ENCODE measurements at places on chromosomes 5 and 9. TPM values are rescaled to one million over a fixed set of nuclear protein-coding genes. Genes with fewer than 3 reads are reported as not detected.

The TPPP gene
- 0.11 TPM for total RNA-seq

The CDH12 gene
- not detected for total RNA-seq

The HTR4 gene
- total RNA-seq: not detected

The TRIM7 gene
- 1.7 TPM for total RNA-seq

The CCL27 gene
- not detected for total RNA-seq

The DDX4 gene
- total RNA-seq: not detected

The IL4 gene
- total RNA-seq: not detected

The DOCK2 gene
- 0.26 TPM for total RNA-seq

The CCDC127 gene
- 4.9 TPM for total RNA-seq

The PDLIM4 gene
- total RNA-seq: 18.6 TPM

The INSL6 gene
- not detected for total RNA-seq

The CTNNAL1 gene
- total RNA-seq: 114 TPM

The CENPK gene
- 4.9 TPM for total RNA-seq

The LEAP2 gene
- 0.11 TPM for total RNA-seq

The STK32A gene
- not detected for total RNA-seq

The ADRB2 gene
- total RNA-seq: 13.0 TPM

The KLHL3 gene
- 48.6 TPM for total RNA-seq

The GNA14 gene
- total RNA-seq: 20.5 TPM

The ADGRD2 gene
- not detected for total RNA-seq

The DOLK gene
- 27.3 TPM for total RNA-seq

The SLC25A2 gene
- 0.09 TPM for total RNA-seq

The ADAM19 gene
- total RNA-seq: 25.1 TPM

The CREB3 gene
- 33.7 TPM for total RNA-seq

The CCDC171 gene
- total RNA-seq: 0.65 TPM

The MARCHF11 gene
- total RNA-seq: not detected

The GLRA1 gene
- not detected for total RNA-seq

The TRIM36 gene
- 0.26 TPM for total RNA-seq

The F2RL1 gene
- total RNA-seq: 14.8 TPM

The LCN9 gene
- not detected for total RNA-seq

The PCDHA5 gene
- total RNA-seq: under 0.01 TPM

The IL11RA gene
- total RNA-seq: 4.6 TPM

The PRR16 gene
- total RNA-seq: 0.11 TPM

The SPATA31D4 gene
- not detected for total RNA-seq

The TOMM5 gene
- total RNA-seq: 102 TPM

The CDC25C gene
- total RNA-seq: 1.4 TPM

The ZNF454 gene
- 0.11 TPM for total RNA-seq

The HAVCR1 gene
- not detected for total RNA-seq
